Activated T-cell treated with anti-CD3 and anti-CD28 coated beads, Interleukin-2, amount 50 U/mL, for 48 hours (primary cell): ENCODE measurements at places on chromosomes 3 and 15.

DNA sequence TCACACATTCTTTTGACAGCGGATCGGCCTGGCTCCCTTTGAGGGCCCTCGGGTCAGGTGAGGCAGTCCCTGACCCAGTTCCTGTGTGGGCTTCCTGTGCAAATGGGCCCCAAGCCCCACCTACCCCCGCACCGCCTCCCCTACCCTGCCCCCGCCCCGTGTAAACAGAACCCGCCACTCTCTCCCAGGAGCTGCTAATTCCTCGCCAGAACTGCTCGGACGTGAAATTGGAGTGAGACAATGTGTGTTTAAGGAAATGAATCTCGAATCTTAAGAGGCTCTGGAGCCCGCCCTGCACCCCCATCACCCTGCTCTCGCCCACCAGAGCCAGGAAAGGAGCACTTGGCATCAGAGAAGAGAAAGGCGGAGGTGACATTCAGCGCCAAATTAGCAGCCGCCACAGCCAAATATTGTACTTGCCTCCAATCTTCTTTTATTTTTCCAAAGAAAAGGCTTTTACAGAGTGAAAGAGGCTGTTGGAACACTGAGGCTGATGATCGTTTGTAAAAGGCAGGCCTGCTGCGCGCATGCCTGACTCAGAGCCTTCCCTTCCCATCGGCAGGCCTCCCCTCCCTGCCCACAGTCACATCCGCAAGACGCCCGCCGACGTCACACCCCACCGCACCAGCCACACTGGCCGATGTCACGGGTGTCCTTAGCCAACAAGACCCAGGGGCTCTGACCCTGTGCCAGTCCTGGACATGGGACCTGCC is 53.1 kb downstream of the CACNA2D2 start:
- DNase-seq: peak; percentile 76

DNA sequence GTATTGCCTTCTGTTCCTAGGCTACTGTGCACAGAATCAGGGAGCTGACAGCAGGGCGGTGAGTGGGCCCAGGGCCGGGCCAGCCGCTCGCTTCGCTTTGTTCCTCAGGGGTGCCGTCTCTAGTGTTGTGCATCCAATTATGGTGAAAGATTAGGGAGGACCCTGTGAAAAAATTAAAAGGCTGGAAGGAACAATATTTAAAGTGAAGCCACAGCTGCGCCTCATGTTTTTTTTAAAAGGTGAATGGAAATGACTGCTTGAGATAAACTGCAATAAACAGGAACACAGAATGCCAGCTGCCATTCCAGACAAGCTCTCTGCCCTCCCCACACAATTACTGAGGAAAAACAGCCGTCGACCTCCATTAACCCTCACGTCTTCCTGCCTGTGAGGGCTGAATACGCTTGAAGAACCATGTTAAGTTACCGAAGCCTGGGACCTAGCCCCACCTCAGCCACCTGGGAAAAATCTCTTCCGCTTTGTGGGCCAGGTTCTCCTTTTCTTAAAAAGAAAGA is 132.0 kb upstream of the IL12A start:
- no peak for DNase-seq

DNA sequence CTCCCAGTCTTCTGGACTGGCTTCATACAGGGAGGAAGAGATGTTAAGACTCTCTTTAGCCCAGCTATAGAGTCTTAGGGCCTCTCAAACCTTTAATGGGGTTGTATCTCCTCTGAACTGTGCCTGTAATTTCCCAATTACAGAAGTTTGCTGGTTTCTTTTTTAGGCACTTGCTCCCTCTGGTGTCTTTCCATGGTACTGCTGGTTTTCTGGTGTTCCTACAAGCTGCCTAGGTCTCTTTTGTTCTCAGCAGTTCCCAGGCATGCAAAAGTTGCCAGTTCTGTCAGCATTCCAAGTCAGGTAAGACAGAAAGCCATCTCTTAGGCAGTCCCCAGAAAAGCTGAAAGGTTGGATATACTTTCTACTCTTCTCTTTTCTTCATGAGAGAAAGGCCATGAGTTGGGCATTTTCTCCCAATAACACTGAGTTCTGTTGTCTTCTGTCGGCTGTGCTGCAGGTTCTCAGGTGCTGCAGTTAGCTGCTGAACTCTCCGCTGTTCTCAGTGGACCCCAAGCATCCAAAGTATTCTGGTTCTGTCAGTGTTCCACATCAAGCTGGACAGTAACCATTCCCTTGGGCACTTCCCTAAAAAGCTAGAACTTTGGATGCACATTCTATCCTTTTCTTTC is 54.4 kb upstream of the EHHADH start:
- DNase-seq: peak; percentile 65

GRCh38 chr15:77167406-77167805 is 96.5 kb upstream of the TSPAN3 start:
- DNase-seq: no peak

- no peak for DNase-seq
Measured at GRCh38 chr15:67746450-67746849, 78.9 kb upstream of the SKOR1 start.

- no peak for DNase-seq
Measured at GRCh38 chr3:189632242-189632641, 1.1 kb downstream of the TP63 start.

GRCh38 chr3:171468296-171468906 is 8.2 kb upstream of the TNIK start:
- DNase-seq: no peak

DNA sequence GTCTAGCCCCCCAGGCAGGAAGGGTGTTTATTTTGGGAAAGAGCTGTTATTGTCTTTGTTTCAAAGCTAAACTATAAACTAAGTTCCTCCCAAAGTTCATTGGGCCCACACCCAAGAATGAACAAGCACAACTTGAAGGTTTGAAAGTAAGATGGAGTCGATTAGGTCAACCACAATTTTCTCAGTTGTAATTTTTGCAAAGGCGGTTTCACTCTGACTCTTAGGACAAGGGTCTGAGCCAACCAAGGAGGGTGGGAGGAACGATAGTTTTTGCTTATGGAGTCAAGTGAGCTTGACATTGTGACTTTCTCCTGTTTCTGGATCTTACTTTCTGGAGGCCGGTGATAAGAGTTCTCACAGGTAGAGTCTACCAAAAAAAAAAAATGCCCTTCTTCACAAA is 5.8 kb upstream of the ZNF770 start:
- DNase-seq: peak; percentile 31

- DNase-seq: no peak
Measured at GRCh38 chr15:101667881-101668280, 15.7 kb upstream of the TM2D3 start.

DNA sequence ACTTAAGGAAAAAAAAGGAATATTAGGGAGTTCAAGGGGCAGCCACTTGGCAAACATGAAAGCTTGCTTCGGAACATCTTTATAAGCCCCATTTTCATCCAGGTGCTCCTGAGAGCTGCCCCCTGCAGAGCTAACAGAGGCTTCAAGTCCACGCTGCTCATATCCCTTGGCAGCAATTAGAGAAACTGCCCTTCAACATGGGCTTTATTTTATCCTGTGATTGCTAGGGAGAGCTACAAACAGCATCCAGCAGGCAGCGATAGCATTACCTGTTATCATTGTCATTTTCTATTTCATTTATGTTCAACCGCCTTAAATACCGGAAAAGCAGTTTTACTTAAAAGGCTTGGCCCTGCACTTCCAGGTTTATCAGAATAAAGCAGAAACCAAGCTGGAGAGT is 68.4 kb upstream of the MCTP2 start:
- DNase-seq: no peak
